Right atrium auricular region (tissue), 2 donors: ENCODE measurements at places on chromosomes 3 and 15. TPM values are rescaled to one million over a fixed set of nuclear protein-coding genes. Genes with fewer than 3 reads are reported as not detected.
A peak's percentile ranks its signal among the peaks of the same experiment; 100 is the strongest.

Gene SLC51A
- total RNA-seq, result not detected

Gene CILP
- total RNA-seq, result 2.2 TPM

- no peak for DNase-seq
These were observed 105.8 kb downstream of the UBE3A start for GRCh38 chr15:25333049-25333448.

DNA sequence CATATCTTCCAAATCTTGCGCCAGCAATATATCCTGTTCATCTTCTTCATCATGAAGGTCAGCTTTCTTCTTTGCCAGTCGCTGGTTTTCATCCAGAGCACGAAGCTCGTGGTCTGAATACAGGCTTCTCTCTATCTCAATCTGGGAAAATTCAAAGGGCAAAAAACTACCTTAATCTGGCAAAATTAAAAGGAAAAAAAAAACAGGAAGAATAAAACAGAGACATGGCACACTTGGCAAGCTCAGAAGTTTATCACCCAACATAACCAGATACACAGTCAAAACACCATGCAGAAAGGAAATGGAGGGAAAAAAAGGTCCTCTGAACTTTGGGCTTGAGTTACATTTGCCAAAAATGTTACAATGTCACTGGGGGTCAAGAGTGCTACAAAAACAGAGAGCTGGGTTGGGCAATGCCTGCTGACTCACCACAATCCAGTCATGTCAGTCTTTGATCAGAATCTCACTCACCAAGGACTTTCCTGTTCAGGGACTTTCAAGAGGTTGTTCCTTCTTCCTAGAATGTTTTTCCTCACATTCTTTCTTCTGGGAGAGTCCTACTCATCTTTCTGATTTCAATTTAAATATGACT lies 1.5 kb downstream of the MRPL46 start:
- DNase-seq, result no peak

DNA sequence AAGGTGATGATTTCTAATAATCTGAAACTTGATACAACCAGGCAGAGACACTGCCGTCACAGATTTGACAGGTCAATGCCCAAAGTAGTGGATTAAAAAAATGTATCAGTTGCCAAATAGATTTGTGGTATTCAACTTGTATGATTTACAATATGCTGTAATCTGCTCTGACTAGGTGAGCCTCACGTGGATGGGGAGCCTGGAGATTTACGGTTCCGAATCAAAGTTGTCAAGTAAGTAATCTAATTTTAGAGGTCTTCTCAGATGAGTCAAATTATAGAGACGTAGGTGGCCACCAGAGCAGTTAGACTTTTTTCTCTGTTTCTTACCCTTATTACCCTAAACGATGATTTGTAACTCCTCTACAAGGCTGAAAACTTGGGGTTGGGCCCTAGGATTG lies 12.0 kb downstream of the DNAJB11 start:
- no peak for DNase-seq

- no peak for DNase-seq
These were observed 9.2 kb downstream of the FAM162A start for GRCh38 chr3:122392868-122393844.

GRCh38 chr3:173685456-173685855 lies 287.9 kb downstream of the NLGN1 start:
- DNase-seq, result no peak

GRCh38 chr3:10772271-10773161 lies 43.5 kb upstream of the SLC6A11 start:
- peak; percentile 44 for DNase-seq

DNA sequence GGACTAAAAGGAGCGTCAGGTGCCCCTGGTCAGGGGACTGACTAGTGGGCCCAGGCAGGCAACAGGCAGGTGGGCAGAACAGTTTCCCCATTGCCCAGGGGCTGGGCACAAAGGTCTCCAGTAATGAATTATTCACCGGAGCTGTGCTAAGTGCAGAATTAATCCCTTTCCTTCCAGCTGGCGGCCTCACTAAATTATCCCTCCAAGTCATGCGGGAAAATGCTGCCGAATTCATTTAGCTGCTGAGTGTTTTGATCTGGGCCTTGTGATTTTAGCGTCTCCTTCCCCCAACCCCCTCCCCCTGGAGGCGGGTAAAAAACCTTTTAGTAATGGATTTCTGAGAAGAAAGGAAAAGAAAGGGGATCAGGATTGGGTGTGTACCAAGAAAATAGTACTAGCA lies 47.2 kb downstream of the CCDC33 start:
- DNase-seq, result no peak

DNA sequence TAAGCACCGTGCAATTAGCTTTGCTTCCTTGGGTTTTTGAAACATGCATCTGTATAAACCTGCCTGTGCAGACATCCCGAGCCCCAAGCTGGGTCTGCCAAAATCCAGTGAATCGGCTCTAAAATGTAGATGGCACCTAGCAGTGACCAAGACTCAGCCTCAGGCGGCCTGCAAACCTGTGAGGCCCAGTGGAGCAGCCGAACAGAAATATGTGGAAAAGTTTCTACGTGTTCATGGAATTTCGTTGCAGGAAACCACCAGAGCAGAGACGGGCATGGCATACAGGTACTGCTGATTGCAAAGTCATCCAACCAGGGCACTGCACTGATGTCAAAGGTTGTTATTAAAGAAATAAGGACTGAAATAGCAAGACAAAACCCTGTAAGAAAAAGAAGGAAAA lies 22.8 kb downstream of the KCNAB1 start:
- no peak for DNase-seq

DNA sequence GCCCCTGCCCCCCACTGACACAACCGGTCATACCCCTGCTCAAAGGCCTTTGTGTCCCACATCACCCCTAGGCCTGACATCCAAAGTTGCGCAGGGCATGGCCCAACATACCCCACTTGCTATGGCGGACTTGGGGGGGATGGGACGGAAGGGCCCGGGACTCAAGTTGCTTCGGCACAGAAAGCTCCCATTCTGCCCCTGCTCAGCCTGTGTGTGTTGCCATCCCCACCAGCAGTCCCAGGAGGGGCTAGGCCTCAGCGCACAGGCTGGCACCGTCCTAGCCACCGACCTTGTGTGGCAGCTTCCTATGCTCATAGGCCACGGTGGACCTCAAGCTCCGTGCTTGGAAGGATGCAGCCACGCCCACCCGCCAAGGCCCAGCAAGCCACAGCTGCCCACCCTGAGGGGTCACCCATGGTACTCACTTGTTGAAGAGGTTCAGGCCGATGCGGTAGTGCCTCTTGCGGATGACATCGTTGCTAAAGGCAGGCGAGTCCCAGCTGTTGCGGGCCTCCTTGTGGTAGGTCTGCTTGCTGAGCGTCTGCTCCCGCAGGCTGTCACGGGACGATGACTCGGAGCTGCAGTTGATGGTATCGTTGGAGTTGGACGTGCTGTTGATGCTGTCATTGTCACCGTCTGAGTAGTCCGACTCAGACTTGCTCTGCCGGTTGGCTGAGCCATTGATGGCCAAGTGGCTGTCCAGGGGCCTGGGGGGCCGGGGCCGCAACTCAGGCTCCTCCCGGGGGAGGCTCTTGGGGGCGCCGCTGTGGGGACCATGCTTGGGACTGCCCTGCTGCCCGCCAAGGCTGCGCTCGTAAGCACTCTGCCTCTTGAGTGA lies 93.9 kb upstream of the RPL32 start:
- DNase-seq, result no peak

DNA sequence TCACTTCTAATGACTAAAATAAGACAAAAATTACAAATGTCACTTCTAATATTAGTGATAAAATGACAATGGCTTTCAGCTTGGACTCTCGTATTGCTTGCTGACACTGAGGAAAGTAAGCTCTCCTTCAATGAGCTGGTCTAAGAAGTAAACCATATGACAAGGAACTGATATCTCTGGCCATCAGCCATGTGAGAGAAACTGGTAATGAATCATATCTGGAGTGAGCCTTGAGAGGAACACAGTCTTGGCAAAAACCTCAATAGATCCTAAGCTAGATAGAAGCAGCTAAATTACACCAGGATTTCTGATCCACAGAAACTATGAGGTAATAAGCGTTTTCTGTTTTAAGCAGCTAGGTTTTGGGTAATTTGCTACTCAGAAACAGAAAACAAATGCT lies 1575.1 kb downstream of the OTOL1 start:
- DNase-seq, result no peak

- no peak for DNase-seq
These were observed 84.1 kb downstream of the CHL1 start for GRCh38 chr3:280681-281080.

DNA sequence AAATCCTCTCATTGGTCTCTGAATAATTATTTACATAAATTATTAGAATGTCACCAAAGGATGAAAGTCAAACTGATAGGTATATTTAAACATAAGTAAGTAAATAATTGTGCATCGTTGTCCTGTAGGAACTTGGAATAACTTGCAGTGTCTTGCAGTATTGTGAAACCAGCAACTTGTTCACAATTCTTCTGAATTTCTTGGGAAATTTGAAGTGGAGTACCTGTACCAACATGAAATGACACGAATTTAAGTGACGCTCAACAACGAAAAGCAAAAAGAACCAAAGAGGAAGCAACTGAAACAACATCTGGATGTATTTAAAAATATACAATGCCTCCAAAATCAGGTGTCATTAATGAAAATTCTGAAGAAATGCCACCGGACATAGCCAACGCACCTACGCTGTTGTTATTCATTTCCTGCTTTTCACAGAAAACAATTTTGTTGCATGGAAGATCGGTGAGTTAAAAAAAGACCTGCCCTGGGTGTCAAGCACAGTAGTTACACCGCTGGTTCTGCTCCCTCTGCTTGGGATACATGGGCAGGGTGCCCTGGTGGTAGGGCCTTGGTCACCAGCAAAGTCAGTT lies 112.5 kb downstream of the RPLP1 start:
- DNase-seq, result no peak

DNA sequence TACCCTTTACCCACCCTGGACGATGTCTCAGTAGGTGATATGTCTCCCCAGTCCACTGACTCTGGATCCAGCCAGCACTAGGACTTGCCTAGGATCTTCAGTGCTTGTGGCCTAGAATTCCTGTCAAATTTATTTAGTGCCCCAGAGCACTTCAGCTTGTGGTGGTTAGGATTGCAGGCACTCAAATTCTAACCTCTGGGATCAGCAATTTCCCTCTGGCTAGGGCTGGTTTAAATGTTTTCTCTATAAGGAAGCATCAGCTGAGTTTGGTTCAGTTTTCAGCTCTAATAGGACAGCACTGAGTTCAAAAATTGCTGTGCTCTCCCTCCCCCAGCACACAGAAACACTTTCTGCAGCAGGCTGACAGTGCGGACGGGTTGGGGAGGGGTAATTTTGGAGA lies 8.1 kb downstream of the OR5H6 start:
- no peak for DNase-seq

- DNase-seq, result peak; percentile 63
These were observed at the start of gene SLC28A1 for GRCh38 chr15:84883916-84884781. TSS of gene SLC28A1 (plus strand) at chr15:84884662. CDS start at chr15:84887761, 3,099 bp downstream.

- no peak for DNase-seq
These were observed 10.6 kb downstream of the MELTF start for GRCh38 chr3:197019021-197019420.

DNA sequence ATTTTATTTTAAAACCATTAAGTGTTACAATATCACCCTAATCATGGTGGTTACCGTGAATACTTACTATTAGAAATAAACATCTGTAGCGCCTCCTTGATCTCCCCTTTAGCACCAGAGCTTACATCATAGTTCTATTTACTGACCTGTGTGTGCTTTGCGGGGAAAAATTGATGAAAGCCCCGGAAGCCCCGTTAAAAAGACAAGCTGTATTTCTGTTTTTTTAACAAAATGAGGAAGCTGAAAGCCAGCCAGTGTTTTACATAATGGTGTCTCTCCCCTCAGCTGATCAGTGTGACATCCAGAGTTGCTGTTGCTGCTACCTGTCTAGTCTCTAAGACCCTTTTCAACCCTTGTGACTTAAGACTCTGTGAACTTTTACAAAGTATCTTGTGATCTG lies 100.8 kb downstream of the OPA1 start:
- no peak for DNase-seq
